ENCODE measurements at places on chromosomes 11 and 22.

DNA sequence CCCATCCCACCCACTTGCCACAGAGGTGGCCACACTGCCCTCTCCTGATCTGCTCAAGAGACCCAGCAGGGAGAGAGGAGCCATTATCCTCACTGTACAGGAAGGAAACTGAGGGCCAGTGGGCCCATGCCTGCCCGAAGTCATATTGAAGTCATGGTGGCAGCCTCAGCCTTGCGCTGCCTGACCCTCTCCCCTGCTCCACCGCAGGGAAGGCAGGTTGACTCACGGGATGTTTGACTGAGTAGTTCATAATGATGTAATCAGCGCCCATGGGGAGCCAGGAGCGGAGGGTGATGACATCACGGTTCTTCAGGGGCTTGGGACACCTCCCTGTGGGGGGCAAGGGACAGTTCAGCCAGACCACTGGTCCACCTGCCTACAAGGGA lies 6.1 kb upstream of the ARAP1 start:
- no peak for DNase-seq

- DNase-seq = no peak
Observed at GRCh38 chr11:100719809-100720221, 32.7 kb downstream of the ARHGAP42 start.

GRCh38 chr11:78742430-78742829 lies 167.8 kb upstream of the NARS2 start:
- DNase-seq = no peak

GRCh38 chr11:70443773-70444030 lies 45.4 kb downstream of the CTTN start:
- no peak for DNase-seq

DNA sequence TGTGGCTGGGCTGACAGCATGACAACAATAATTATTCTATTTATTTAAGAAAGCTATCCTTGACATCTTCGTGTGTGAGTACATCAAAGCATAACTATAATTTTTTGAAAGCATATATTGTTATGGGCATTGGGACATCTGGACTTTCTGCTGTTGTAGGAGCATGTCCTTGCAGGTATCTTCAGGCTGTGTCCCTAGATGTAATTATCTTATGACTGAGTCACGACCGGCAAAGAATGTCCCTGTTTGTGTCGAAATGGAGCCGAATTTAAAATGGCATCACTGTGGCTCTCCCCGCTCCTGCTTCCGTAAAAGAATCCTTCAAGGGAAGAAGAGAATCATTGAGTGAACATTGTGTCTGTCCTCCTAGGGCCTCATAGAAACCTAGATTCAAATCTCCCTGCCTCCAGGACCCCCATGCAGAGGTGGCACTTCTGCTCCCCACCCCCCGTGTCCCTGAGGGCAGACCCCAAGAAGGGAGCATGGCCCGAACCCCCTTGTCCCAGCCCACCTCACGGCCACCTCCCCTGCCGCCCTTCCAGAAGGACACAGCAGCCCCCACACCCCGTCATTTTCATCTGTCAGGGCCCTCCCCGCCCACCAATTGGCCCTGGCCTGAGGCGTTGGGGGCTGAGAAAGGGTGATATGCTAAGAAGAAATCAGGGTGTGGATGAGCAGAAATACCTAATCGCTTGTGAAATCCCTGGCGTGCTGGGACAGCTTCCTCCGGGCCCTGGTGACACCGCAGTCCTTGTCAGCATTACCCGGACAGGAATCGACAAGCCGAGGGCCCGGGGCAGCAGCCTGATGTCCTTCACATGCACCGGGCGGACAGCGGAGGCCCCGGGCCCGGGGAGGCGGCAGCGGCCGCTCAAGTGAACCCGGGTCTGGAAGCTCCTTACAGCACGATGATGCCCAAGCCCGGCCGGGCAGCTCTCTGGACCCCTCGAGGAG lies 48.6 kb upstream of the SLC22A12 start:
- DNase-seq = no peak

GRCh38 chr22:33666279-33666960 lies 253.9 kb downstream of the LARGE1 start:
- DNase-seq = no peak

DNA sequence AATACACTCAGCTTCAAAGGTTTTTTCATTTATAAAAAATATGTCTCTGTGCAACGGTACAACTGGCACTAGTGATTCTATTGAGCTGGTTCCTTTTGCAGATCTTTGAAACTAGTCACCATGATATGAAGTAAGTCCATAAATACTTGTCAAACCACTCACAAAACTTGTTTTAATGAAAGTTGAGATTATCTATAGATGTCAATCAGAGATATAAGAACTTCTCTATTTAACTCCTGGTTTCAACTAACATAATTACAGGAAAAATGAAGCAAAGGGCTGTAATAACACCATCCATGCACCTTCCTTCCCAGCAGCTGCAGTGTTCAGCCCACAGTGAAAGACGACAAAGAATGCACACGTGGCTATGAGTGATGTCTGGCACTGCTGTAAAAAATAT lies 44.7 kb downstream of the TMEM123 start:
- DNase-seq = no peak

All from activated effector memory CD4-positive, alpha-beta T cell treated with Interleukin-2 at 50 U/mL for 16 hours (primary cell).